Bronchial epithelial cell (primary cell): ENCODE measurements at places on chromosomes 12 and 14. TPM values are rescaled to one million over a fixed set of nuclear protein-coding genes. Genes with fewer than 3 reads are reported as not detected.

GPATCH2L gene
- 59.5 and 64.0 TPM in 2 replicates for total RNA-seq

RFX4 gene
- not detected in 2 replicates for total RNA-seq

RHEBL1 gene
- 0.26 and 0.53 TPM in 2 replicates for total RNA-seq

TMTC1 gene
- total RNA-seq = 4.5 and 9.1 TPM in 2 replicates

FAM222A gene
- total RNA-seq = under 0.01 TPM in 1 of 2 replicates, not detected in the other

PCED1B gene
- total RNA-seq = 0.51 and 1.3 TPM in 2 replicates

PPFIA2 gene
- total RNA-seq = 0.26 TPM in 1 of 2 replicates, not detected in the other

CELA1 gene
- not detected in 2 replicates for total RNA-seq

SERPINA5 gene
- not detected in 2 replicates for total RNA-seq

NEUROD4 gene
- not detected in 2 replicates for total RNA-seq

GZMB gene
- total RNA-seq = not detected in 2 replicates

PTPRQ gene
- total RNA-seq = not detected in 2 replicates

UTP20 gene
- total RNA-seq = 4.9 and 9.2 TPM in 2 replicates

GYS2 gene
- 0.26 TPM in 1 of 2 replicates, not detected in the other for total RNA-seq

RPL41 gene
- total RNA-seq = 3,411 and 3,733 TPM in 2 replicates

LRRC10 gene
- not detected in 2 replicates for total RNA-seq

AMN gene
- total RNA-seq = 4.2 and 6.5 TPM in 2 replicates

LRRC9 gene
- not detected in 2 replicates for total RNA-seq

TGFB3 gene
- total RNA-seq = 1.3 and 1.5 TPM in 2 replicates

GPR84 gene
- total RNA-seq = 0.13 TPM in 1 of 2 replicates, not detected in the other

GALNT16 gene
- not detected in 2 replicates for total RNA-seq

RDH16 gene
- 0.51 and 1.6 TPM in 2 replicates for total RNA-seq

ACSS3 gene
- total RNA-seq = 0.26 and 1.1 TPM in 2 replicates

SLC5A8 gene
- under 0.01 TPM in 1 of 2 replicates, not detected in the other for total RNA-seq
